ENCODE measurements at places on chromosomes 5 and 9.
A peak's percentile ranks its signal among the peaks of the same experiment; 100 is the strongest.

DNA sequence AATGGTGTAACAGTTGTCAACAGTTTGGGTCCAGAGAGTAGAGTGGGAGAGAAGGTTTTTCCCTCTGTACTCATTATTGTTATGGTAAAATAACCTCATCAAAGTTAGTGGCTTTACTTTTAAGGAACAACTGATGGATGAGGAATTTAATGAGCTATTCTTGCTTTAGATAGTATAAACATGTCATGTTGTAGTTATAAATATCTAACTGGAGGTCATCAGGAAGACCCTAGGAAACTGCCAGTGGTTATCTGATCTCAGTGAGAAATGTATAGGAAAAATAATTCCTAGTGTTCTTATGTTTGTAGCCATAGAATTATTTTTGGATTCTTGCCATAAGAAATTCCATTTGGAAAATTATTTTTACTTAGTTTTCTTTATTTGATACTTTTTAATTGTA is 4.1 kb downstream of the ERCC6L2 start:
- no peak for DNase-seq

- DNase-seq: peak; percentile 55
These were observed 13.4 kb upstream of the CCDC112 start for GRCh38 chr5:115309751-115310370.

DNA sequence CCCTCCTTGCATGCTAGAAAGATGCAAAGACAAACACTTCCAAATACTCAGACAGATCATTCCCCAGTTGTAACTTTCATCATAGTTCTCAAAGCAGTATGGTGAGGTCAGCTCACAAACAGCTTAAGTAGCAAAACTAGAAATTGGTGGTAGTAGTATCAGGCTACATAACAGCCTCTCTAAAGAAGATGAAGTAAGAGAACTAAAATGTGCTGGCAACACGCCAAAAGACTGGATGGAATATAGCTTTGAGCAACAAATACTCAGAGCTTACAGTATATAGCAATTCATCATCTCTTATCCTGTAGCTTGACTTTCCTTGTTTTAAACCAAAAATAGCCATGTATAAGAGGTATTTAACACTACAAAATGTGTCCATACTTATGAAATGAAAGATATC is 7.5 kb downstream of the PFDN1 start:
- DNase-seq: peak; percentile 98

DNA sequence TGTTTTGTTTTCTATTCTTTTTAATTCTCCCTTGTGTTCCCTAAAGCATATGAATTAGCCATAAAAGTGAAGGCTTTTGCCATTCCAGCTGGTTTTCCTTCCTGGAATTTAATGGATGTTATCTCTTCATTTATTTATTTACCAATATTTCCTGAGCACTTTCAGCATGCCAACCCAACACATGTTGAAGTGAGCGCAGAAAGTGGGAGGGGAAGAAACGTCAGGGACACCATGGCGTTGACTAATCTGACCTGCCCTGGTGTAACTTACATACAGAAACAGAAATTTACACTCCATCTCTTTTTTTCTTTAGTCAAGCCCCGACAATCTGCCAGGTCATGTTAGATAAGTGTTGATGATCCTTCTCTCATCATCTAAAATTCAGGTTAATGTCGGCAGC is 247.5 kb downstream of the PCSK5 start:
- DNase-seq: no peak

Data from fibroblast of upper back skin (primary cell).